ENCODE measurements at places on chromosomes 3 and 15.

DNA sequence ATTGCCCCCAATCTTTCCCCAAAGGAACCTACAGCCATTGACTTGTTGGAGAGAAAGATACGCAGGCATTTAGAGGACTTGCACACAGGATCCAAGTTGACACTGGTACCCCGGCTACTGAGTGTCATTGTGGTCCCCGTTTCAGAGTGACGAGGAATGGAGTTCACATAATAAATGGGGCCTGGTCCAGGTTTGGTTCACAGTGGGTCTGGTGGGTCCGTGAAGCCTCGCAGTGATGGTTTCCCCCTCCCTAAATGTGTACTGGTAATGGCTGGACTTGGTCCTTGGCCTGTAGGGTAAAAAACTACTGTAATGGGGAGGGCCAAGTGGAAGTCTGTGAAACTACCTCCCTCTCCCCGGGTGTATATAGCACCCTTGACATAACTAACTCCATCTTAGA lies 232.1 kb upstream of the LYSMD4 start:
- no peak for DNase-seq

DNA sequence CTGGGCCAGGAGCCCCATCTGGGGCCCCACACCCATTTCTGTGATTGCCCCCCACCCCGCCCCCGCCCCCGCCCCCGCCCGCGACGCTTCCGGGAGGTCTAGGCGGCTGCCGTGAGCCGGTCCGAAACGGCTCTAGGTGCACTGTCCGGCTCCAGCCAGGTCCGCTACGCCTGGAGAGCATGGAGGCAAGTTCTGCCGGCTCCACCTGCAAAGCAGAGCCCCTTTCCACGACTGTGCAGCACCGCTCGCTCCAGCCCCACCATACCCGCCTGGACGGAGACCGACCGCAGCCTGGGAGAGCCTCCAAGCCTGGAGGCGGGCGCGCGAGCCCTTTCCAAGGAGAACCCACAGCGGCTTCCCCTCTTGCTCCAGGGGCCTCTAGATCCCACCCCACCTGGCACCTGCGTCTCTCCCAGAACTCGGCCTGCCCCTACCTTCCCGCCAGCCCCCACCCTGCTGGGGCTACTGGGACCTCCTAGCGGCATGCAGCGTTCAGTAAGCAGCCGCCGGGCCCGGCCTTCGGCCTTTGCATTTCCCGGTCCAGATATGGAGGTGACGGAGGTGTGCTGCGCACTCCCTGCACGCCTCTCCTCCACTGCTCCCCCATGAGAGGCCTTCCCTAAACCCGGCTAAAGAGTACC lies 66.2 kb downstream of the KLF13 start:
- no peak for DNase-seq

GRCh38 chr3:5198986-5199731 lies 11.7 kb downstream of the EDEM1 start:
- DNase-seq, result no peak

- DNase-seq, result no peak
Observed at GRCh38 chr3:100008081-100008698, 106.1 kb downstream of the FILIP1L start.

GRCh38 chr3:74842649-74843048 lies 228.2 kb upstream of the CNTN3 start:
- DNase-seq, result no peak

DNA sequence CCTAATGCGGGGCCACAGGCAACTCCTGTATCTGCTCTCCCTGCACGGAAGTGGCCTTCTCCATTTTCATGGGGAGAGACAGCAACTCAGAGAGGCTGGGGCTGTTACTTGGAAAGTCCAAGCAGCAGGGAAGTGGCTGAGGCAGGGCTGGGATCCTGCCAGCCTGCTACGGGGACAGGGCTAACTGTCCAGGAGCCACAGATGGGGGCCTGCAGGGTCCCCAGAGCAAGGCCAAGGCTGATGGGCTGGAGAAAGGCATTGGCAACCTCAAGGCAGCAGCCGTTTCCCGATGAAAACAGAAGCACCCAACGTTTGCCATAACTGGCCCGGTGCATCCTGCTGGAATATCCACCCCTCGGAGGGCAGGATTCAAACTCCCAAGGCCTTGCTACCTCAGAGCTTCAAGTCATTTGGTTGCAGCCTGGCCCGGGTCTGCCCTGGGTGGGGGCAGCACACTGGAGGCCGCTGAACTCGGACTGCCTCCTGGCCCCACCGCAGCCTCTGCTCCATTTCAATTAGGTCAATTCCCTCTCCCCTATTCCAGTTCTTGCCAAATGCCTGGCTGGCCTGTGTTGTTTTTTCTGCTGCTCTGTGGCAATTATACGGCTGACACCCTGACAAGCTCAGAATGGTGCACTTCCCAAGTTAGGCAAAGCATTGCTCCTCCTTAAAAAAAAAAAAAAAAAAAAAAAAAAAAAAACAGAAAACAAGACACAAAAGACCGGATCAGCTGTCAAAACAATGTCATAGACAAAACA lies 143.5 kb downstream of the NUP210 start:
- DNase-seq, result no peak

- DNase-seq, result peak; percentile 24
Observed at GRCh38 chr3:40546816-40547215, 22.1 kb downstream of the ZNF621 start.

DNA sequence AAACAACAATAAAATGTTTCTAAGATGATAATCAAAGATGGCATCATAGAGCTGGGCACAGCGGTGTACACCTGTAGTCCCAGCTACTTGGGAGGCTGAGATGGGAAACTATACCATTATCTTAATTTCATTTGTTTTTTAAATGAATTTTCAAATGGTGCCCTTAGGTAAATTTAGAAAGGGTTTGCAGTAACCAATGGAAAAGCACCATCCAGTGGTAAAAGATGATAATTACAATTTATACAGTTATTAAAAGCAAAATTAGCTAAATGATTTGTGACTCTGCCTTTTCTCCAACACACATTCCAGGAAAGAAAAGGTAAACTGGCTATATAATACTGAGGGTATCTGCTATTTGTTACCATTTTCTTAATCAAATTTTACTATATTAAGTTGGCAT lies 14.4 kb upstream of the ANKRD28 start:
- no peak for DNase-seq

- DNase-seq, result no peak
Observed at GRCh38 chr3:25527801-25528200, 99.7 kb downstream of the RARB start.

DNA sequence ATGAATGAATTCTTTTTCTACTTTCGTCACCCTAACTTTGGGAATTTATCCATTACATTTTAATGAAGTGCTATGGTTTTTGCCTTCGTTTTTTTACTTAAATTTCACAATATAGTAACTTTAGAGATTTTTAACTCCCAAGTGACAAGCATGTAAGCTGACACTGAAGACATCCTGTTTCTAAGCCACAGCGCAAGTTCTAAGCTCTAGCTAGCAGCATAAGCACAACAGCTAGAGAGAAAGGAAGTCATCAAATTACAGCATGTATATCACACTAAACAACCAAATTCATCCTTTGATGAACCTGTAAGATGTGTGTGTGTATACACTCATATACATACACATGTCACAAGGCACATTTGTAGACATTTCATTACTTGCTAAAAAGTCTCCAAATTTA lies 119.3 kb downstream of the P3H2 start:
- DNase-seq, result no peak

DNA sequence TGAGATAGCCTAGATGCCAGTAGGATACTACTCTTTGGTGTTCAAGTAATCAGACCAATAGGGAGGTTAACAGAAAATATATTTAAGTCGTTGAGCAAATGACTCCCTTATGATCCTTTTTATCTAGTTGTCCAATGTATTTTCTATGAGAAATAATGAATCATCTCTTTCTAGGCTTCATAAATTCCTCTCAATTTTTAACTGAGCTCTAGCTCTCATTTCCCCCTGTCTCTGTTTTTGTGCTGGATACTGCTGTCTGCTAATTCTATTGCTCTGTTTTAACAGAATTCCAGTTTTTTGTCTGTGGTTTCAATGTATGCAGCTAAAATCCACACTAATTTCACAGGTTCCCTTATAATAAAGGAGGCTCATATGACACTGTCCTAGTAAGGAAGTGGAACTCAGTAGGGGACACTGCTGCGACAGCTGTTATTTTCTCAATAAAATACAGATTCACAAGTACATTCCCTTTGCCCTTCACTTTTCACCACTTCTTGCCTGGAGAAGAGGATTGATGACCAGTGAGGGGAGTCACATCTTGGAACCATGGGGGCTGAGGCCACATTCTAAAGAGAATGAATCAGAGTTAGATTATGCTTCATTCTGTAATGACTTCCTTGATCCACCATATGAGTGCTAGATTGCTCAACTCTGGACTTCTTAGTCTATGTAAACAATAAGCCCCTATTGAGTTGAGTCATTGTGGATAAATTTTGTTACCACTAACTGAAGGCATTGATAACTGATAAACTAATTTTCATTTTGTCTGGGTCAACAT lies 558.7 kb upstream of the KCNMB2 start:
- DNase-seq, result peak; percentile 81

DNA sequence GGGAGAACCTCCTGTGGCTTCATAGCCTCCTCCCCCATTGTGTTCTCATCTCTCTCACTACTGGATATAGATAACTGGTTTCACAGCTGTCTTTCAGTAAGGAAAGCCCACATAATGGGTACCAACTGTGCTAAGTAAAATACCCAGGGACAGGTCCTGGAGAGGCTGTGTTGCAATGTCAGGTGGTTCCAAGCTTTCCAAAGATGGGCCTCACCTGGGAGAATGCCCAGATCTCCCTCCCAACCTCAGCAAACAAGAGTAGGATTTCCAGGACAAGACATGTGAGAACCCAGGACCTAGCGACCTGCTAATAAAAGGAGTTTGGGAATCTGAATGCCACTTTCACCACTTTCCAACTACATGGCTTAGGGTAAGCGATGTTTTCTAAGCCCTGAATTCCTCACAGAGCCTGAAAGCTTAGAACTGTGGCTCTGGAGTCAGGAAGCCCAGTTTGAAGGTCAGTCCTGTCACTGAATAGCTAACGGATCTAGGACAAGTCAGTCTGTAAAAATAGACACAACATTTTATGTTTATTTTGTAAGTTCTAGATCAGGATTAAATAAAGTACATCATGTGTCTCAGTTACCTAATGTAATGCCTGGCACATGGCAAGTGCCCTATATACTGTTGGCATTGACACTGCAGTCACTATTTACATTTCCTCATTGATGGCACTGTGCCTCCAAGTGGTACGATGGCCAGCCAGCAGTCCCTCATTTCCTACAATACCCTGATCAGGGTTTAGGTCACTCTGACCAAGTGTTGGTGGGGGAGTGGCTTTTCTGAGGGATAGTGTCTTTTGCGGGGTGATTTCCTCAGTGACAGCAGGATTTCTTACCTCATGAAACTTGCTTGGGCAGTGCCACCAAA lies 11.9 kb downstream of the CERS3 start:
- no peak for DNase-seq

- no peak for DNase-seq
Observed at GRCh38 chr3:54339608-54340007, 217.3 kb downstream of the CACNA2D3 start.

- DNase-seq, result no peak
Observed at GRCh38 chr3:22939349-22939748, 263.8 kb upstream of the UBE2E2 start.

- no peak for DNase-seq
Observed at GRCh38 chr3:42122261-42123011, 31.3 kb downstream of the TRAK1 start.

DNA sequence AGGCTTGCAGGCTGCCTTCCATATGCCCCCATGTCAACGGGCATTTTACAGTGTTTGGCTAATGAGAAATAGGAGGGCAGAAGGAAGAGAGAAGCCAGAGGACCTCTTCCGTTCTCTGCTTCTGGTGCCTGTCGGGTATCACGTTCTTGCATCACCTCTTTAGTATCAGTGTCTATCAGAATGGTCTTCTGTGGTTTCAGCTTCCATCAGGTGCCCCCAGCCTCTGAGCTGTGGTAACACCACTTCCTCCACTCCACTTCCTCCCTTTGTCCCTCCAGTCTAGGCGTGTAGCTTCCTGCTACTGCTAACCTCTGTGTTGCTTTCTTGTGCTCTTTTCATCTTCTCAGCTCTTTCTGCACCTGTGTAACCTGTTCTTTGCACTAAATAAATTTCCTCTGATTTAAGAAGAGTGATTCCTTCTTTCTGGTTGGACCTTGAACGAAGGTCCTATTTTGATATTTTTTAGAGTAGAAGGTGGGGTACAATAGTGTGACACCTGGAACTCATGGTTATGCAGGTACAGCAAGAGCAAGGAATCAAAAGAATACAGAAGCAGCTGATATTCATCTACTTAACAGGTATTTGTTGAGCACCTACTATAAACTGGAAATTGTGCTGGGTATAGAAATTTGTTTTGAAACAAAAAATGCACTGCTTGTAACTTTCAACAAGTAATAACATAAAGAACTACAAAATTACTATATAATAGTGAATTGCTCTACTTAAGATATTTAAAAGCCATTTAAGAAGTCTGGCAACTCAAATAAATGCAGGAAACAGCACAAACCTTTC lies 27.4 kb upstream of the FOXB1 start:
- DNase-seq, result no peak

GRCh38 chr15:89406940-89407607 lies 72.5 kb upstream of the POLG start:
- DNase-seq, result no peak

- no peak for DNase-seq
Observed at GRCh38 chr3:185208823-185209222, 45.0 kb downstream of the EHHADH start.

- no peak for DNase-seq
Observed at GRCh38 chr3:14047027-14047426, 77.6 kb downstream of the CHCHD4 start.

GRCh38 chr15:74345051-74345450 lies 22.4 kb downstream of the CYP11A1 start:
- no peak for DNase-seq

Measured in HS-27A (cell line).